Hepatic stellate cell (primary cell): ENCODE measurements at places on chromosomes 4 and X.

DNA sequence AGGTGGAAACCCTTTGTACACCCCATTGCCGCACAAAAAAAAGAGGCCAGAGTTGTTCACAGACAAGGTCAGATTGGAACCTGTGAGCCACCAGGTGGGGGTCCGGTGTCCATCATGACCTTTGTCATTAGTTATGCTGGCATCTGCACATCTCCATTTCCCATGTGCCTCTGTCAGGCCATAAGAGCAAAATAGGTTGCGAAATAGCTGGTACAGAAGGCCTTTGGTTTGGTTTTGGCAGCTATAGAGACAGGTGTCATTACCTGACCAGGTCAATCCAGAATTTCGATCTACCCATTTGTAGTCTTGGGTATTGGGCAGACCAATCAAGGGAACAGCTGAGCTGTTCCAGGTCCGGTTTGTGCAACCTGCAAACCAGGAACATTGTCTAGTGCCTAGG lies 6.6 kb downstream of the ERVMER34-1 start:
- DNase-seq: no peak

- DNase-seq: peak; percentile 11
These were observed 4.9 kb downstream of the OPHN1 start for GRCh38 chrX:68428431-68428830.

DNA sequence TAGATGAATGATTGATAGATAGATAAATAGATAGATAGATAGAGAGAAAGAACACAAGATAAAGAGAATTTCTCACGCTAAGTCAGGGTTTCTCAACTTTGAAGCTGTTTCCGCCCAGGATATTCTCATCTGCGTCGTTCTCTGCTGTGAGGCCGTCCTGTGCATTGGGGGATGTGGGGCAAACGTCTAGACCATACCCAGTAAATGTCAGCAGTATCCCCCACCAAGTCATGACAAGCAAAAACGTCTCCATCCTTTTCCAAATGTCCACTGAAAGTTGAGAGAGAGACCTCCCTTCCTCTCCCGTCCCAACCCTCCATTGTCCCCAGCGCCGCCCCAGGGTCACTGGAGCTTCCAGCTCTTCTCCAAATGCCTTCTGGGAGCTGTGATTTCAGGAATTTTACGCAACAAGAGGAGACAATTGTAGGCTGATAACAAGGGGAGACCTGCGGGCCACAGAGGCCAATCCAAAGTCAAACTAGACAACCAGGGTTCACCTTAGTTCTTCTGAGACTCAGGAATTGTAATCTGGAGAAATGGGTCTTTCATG lies 8.9 kb upstream of the CRLF2 start:
- no peak for DNase-seq

GRCh38 chr4:67158666-67159065 lies 386.6 kb downstream of the CENPC start:
- no peak for DNase-seq

DNA sequence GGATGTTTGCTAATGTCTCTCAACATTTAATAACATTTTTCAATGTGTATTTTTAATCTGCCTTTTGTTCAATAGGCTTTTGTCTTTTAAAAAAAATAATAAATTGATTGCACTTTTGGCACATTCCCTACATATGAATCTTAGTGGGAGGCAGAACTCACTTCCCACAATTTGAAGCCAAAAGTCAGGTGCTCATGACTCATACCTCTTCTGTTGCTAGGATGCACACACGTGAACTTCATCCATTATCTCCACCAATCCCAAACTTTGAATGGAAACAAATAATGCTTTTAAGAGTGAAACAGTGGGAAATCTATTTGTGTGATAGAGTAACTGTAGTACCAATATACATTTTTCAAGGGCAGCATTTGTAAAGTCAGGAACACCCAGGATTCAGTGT lies 260.5 kb downstream of the IQCM start:
- DNase-seq: no peak

GRCh38 chr4:76830964-76831703 lies 66.8 kb downstream of the SOWAHB start:
- peak; percentile 49 for DNase-seq

DNA sequence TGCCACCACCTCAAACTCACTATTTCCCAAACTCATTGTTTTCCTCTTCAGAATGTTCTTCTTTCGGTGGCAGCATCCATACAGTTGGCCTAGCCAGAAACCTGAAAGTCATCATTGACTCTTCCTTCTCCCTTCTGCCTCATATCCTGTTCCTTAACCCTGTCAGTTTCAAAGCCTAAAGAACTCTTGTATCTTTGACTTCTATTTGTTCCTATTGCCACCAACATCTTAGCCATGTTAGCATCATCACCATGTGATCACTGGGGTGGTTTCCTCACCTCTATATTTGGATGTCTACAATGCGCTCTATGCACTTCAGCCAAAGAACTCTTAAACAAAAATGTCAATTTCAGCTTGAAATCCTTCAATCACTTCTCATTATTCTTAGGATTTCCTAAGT lies 29.0 kb downstream of the DDX60L start:
- DNase-seq: no peak

DNA sequence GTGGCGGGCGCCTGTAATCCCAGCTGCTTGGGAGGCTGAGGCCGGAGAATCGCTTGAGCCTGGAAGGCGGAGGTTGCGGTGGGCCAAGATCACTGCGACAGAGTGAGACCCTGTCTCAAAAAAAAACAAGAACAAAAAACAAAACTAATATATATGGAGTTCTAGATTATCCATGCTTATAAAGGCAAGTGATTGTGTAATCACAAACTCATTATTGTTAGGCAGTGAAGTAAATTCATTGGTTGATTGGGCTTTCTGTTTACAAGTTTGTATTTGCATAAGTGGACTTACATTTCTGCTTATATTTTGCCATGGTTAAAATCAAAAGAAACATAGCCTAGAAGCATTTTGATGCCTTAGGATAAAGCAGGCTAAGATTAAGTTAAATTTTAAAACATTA lies 2.5 kb upstream of the UBE2D3 start:
- DNase-seq: no peak

- no peak for DNase-seq
These were observed 137.6 kb upstream of the SPIN4 start for GRCh38 chrX:63488546-63489373.

- no peak for DNase-seq
These were observed 9.1 kb upstream of the PAGE1 start for GRCh38 chrX:49704691-49705404.

DNA sequence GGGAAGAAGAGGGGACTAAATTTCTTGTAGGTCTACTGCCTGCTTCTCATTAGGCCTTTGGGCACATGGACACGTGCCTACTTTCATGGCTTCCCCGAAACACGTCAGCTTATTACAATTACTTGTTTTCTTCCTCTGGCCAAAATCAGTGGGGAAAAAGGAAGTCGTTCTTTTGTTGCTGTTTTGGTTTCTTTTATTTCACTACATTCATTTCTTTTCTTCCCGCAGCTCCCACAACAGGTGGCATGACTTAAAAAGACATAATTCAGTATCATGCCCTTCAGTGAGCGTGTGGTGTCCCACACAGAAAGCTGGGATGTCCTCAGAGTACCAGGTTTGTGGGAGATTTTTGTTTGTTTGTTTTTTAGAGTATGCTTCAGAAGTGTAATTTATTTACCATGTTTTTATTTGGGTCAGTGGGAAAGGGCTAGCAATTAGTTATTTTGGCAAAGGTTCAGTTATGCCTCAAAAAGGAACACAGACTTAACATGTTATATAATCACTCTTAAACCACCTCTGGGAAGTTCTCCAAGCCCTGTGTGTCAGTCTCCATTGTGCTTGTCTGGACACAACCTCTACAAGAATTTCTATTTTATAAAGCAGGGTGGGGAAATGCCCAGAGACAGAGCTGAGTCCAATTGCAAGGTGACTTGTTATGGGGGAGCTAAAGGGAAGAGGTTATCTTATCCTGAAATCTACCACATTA lies 44.2 kb upstream of the SPRY1 start:
- DNase-seq: no peak

DNA sequence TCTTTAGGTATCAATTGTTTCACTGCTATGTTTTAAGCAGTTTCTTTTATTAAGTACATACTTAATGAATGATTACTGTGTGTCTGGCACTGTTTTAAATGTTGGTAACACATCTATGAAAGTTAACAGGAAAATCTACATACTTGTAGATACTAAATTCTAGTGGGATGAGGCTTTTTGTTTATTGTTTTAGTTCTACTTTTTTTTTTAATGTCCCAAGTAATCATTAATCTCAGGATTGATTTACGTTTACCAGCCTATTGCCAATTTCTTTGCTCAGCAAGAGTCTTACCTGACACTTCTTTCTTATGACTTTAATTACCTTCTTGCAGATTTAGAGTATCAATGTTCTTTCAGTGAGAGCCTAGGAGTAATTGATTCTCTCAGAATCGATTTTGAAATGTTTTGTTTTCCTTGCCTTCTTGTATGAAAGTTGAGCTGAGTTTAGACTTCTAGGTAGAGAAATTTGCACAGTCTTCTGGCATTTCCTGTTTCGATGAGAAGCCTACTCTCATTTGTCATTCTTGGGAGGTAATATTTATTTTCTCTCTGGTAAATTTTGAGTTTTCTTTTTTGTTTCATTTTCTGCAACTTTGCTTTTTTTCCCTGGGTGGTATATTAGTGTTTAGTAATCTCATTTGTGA lies 235.2 kb upstream of the ANKRD50 start:
- no peak for DNase-seq

DNA sequence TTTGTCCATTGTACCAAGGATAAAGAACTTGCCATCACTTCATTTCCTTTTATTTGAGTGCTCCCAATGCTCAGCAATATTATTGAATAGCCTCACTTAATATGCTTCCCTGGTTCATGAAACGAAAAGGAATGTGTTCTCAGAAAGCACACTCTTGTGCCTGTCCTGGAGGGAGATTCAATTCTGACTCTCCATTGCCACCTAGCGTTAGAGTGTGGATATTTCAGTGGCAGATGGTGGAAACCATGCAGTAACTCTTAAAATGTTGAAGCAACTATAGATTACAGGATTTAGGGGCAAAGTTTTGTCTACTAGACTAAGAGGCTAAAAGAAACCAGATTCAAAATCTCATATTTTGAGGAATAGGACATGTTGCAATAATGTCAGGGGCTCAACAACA lies 36.0 kb downstream of the GAB3 start:
- DNase-seq: peak; percentile 51

GRCh38 chrX:76148041-76148665 lies 24.7 kb upstream of the PBDC1 start:
- no peak for DNase-seq

GRCh38 chr4:163484906-163485305 lies 9.6 kb upstream of the TMA16 start:
- peak; percentile 17 for DNase-seq

GRCh38 chr4:154049457-154050181 lies 260.7 kb upstream of the SFRP2 start:
- no peak for DNase-seq

DNA sequence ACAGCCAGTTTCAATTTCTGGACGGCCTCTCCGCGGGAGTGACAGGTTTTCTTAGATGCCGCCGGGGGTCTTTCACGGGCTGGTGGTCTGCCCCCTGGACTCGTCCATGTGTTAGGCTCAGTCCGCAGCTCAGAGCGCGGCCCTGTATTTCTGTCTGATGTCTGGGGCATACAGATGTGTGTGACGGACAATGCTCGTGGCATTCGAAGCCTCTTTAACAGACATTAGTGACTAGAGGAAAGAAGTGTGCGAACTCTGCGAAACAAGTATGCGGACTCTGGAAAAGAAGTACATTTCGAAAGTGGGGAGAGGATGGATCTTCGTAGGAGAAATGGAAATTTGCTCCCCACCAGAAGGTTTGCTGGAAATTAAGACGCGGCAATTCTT lies 793 bp upstream of the DCUN1D4 start:
- peak; percentile 21 for DNase-seq

GRCh38 chr4:15240764-15241163 lies 187.1 kb upstream of the C1QTNF7 start:
- DNase-seq: no peak

DNA sequence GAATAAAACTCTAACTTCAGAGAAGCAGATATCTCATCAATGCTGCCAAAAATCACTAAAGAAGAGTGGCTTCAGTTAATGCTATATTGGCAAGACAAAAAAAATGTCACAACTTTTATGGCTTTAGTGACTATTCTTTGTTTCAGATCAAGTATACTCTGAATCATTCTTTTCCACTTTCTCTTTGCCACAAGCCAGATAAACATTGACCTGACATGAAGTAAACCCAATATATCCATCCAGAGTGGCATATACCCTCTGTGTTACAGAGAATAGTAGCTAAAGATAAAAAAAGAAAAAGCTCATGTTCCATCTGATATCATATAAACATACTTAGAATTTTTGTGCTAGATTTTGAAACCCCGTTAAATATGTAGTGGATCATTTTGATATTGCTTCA lies 206.7 kb upstream of the CNKSR2 start:
- no peak for DNase-seq

- DNase-seq: no peak
These were observed 17.3 kb downstream of the TBC1D14 start for GRCh38 chr4:6926681-6927478.

DNA sequence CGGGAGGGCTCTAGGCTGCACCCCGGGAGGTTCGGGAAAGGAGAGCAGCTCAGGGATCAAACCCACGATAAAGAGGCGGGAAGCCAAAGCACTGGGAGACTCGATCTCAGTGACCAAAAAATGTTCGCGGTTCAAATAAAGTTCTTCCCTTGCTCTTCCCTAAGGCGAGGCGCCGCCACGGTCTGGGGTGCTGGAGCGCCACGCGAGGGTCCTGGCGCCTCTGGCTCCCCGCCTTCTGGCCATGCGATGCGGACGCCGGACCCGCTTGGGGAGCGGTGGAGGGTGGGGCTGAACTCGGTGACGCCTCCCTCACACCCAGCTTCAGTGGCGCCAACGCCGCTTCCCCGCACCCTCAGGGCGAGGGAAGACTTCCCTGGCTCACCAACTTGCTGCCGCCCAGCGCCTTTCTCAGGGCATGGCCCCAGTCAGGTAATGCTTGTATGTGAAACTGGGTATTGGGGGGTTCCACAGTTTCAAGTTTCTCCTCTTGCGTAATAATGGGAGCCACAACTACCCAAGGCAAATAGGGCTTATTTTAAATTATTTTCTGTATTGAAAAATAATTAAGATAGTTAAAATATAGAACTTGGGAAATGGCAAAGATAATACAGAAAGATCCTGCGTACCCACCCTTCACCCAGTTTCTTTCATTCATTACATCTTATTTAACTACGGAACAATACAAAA lies at the start of gene QRFPR:
Gene QRFPR, minus strand, starts transcription at position 243 of the 687 bp plus-strand sequence. CDS start 371 bp downstream, outside the sequence.
- DNase-seq: no peak

DNA sequence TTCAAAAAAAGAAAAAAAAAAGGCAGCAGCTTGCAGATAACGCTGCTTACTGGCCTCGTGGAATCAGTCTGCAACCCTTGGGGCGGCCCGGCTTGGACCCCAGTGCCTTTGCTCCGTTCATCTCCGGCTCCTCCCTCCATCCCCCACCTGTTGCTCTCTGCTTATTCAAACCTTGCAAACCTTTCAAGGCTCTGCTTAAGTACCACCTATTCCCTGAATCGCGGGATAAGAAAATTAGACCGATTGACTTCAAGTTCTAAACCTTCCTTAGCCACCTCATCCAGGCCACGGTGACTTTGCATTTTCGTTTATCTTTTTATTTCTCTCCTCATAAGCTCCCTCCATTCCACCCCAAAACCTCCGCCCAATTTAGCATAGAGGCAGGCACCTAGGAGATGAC lies 1.4 kb upstream of the PHKA1 start:
- no peak for DNase-seq

- no peak for DNase-seq
These were observed 94.2 kb downstream of the KDM6A start for GRCh38 chrX:44967221-44967620.
